ENCODE measurements at places on chromosomes 7 and 10.

GRCh38 chr7:2619116-2619515 is 12.7 kb upstream of the TTYH3 start:
- no peak for DNase-seq

DNA sequence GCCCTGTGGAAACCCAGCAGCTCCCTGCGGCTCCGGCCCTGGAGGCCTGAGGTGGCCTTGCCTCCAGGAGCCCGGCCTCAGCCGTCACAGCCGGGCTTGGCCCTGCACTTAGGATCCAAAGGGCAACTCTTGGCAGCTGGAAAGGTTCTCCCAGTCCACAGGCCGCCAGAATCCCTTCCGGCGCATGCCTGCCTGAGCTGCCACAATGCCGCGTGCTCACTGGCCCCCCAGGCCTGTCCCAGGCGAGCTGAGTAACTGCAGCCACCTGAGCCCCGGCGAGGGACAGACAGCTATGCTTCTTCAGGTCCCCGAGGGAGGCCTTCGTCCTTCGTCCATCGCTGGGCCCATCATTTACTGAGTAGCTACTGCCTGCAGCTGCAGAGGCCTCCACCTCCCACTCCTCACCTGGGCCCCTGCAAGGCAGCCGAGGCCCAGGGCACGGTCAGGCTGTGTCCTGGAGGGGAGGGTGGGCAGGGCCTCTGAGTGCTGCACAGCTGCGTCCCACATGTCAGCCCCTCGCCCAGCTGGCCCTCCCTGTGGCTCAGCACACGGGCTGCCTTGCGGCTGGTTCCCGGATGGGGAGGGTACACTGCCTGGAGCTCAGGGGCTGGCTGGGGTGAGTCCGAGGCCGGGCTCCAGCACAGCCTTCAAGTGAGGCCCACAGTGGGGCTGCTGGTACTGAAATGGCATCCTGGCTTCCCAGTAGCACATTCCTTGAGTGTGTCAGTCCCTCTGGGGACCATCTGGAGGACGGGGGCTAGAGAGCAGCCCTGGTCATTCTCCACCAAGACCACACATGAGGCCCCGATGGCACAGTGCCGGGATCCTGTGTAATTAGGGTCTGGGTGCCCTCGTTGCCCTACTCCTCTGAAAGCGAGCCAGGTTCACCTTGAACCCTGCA is 172.5 kb downstream of the ELFN1 start:
- no peak for DNase-seq

DNA sequence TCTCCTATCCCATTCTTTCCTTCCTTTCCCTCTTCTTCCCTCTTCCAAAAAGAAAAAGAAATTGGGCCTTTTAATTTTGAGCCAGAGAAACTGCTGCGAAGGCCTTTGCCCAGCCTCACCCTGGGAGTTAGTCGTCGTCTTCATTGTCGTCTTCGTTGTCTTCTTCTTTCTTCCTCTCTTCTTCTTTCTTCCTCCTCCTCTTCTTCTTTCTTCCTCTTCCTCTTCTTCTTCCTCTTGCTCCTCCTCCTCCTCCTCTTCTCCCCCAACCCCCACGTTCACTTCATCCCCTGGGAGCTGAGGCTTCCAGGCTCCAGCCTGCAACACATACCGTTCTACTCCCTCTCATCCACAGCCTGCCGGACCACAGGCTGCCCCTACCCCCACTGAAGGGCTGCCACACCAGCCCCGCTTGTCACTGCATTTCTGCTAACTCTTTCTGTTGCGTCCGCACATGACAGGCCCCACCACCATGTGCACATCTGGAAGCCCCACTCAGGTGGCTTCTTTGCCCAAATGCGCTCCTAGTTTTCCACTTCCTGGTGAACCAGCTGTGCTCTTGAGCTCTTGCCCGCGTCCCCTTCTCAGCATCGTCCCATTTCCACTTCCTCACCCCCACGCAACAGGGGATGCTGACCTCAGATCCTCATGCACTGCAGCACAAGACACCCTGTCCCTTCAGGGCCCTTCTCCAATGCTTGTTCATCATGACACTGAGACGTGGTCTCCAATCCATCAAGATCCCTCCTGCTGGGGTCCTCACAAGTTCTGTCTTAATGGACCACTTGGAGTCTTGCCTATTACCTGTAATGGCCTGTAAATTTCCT is 94.9 kb upstream of the SH2B2 start:
- DNase-seq: no peak

DNA sequence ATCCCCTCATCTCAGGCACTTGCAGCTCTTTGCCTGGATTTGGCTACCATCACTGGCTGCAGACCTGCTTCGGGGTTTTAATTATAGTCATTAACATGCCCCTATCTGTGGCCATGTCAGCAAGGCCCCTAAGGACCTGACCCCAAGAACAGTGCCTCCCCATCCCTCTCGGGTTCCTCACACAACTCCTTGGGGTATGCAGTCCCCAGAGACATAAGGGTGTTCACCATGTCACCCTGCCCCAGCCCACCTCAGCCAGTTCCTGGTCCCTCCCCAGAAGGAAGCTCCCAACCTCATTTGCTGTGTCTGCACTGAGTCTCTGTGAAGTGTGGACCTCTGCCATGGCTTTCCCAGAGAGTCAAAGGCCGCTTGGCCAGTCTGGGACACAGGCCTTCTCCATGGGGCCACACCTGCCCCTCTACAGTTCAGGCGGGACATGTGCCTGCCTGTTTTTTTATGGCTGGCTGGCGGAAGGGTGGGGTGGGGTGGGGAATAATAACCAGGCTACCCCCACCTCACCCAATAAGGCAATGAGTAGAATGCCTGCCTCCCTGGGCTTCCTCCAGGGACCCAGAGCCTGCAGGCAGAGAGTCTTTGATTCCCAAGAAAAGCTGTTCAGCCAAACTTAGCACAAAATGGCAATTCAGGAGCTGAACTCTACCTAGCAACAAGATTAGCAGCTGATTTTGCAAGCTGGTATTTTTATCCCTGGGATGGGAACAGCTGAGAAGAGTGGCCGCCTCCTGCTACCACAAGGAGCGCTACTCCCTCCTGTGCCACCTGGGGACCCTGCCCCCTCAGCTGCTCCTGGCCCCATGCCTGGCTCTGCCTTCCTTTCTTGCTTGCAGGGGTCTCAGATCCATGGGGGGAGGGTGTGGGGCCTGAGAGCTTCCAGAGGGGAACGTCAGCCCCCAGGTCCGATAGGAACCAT is 23.7 kb upstream of the CAMK2B start:
- no peak for DNase-seq

DNA sequence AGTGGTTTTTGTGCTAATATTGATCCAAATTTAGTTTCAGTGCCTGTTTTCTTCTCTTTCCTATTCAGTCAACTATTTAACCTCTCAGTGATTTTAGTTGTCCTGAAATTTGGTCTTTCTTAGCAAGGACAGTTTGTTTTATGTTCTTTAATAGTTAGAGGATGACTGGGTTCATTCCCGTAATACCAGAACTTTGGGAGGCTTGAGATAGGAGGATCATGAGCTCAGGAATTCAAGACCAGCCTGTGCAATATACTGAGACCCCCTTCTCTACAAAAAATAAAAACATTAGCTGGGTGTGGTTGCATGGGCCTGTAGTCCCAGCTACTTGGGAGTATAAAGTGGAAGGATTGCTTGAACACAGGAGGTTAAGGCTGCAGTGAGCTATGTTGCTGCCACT is 148.3 kb downstream of the EXOC4 start:
- DNase-seq: no peak

- DNase-seq: no peak
Observed at GRCh38 chr10:104416-104815, 30.8 kb upstream of the ZMYND11 start.

DNA sequence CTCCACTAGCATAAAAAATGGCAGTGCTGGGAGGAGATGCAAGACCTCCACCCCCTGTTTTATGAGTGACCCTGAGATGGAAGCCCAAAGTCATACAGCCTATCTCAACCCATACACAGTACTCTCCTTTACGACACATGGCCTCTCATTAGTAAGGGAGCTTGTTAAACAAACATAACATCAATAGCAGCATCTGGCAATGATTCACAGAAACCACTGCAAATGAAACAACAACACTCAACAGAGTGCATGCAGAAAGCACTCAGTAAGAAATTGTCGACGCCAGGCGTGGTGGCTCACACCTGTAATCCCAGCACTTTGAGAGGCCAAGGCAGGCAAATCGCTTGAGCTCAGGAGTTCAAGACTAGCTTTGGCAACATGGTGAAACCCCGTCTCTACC is 27.5 kb upstream of the FIGNL1 start:
- no peak for DNase-seq

GRCh38 chr7:151229249-151229648 is 2.2 kb upstream of the ABCF2 start:
- DNase-seq: no peak

GRCh38 chr7:55477781-55478374 is 94.4 kb downstream of the VOPP1 start:
- DNase-seq: no peak

GRCh38 chr7:17355050-17355449 is 56.6 kb downstream of the AHR start:
- DNase-seq: no peak

DNA sequence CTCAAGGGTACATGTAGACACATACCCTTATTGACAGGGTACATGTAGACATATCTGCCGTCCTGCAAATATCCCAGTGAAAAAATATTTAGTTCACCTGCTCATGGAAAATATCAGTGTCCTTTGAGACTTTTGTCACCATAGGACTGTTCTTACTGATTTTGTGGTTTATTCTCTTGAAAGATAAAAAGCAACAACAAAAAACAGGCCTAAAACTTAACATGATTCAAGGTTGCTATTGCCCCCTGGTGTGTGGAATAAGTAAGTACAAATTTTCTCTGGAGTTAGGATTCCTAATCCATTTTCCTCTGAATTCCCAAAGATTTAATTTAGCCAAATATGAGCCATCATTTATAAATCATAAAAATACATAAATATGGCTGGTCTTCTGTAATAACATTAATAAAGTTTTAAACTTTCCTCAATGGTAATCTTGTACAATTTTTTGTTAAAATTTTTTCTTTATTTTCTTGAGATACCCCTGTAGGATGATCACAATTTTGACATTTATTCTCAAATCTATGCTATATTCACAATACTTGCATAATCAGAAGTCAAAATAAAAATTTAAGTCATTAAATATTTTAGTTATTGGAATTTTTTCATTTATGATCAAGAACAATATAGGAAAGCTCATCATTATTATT is 741.4 kb upstream of the POT1 start:
- no peak for DNase-seq

DNA sequence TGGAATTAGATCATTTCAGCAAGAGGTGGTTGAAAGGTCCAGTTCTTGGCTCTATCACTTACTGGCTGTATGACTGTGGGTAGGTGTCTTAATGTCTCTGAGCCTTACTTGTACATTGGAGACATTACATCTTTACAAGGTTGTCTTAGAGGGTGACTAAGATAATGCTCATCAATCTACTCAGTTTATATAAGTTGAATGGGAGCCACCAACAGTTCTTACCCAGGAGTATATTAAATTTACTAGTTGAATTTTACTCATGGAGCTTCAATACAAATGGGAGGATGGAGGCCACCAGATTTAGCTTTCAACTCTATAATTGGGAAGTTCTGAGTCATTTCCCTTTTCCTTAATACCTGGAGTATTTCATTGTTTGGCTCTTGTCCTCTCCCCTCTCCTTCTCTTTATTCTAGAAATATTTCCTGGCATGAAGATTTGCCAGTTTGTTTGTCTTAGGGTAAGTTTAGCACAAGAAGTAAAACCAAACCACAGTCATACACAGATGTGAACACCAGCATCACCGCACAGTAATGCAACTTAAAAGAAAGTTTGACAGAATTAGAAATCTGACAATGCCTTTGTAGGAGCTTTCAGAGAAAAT is 222.8 kb downstream of the LRMDA start:
- no peak for DNase-seq

DNA sequence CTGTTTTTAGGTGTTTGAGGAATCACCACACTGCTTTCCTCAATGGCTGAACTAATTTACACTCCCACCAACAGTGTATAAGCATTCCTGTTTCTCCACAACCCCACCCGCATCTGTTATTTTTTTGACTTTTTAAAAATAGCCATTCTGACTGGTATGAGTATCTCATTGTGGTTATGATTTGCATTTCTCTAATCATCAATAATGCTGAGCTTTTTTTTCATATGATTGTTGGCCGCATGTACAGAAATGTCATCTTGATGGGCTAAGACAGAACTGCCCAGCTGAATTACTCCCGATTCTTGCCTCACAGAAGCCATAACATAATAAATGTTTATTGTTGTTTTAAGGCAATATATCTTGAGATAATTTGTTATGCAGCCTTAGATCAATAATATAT is 93.1 kb upstream of the DKK1 start:
- DNase-seq: no peak

DNA sequence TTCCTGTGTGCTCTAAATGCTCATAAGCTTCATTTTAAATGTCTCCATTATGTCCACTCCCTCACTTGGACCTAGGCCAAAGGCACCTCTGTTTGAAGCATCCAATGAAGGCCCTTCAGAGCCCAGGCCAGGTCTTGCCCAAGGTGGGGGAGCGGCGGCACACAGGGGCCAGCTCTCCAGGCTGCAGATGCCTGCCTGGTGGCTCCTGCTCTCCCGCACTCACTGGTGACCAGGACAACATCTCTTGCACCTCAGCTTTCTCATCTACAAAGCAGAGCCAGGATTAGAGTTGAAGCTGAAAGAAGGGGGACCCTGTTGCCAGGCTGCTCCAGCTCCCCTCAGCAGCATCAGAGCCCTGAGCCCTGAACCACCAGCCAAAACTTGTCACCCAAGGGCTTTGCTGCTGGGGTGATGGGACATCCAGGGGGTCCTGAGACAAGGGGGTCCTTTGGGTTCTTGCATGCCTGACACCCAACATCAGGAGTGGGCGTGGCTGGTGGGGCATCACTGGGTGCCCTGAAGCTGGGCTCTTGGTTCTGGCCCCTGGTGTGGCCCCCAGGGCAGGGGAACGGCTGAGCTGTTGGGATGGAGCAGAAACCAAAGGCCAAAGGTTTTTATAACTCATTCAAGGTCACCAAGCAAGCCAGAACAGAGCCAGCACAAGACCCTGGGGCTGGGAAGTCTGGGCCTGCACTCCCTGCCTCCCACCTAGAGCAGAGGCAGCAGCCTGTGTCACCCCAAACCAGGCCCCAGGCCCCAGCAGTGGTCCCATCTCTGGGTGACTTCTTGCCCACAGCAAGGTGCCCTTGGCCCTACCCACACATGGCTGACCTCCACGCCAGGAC is 1.2 kb downstream of the NACAD start:
- no peak for DNase-seq

- no peak for DNase-seq
Observed at GRCh38 chr10:72001033-72001395, 36.8 kb downstream of the CHST3 start.

DNA sequence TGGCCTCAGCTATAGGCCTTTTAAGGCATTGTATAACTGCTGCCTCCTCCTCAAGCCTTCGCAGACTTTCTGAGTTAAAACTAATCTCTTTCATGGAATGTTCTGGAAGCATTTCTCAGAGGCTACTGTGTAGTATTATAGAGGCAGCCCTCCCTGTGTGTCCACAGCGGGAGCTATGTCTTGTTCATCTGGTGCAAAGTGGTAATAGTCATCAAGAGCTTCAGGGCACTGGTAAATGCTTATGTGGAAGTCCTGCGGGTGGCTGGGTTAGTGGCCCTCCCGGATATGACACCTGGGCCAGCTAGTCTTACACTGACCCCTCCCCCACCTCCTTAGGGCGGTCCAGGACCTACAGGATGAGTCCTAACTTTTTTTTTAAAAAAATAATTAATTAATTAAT is 2.2 kb upstream of the ABHD11 start:
- DNase-seq: no peak
